Activated CD4-positive, alpha-beta T cell treated with anti-CD3 and anti-CD28 coated beads, Interleukin-2, amount 50 U/mL, for 4 hours (primary cell): ENCODE measurements at places on chromosomes 16 and 17.

DNA sequence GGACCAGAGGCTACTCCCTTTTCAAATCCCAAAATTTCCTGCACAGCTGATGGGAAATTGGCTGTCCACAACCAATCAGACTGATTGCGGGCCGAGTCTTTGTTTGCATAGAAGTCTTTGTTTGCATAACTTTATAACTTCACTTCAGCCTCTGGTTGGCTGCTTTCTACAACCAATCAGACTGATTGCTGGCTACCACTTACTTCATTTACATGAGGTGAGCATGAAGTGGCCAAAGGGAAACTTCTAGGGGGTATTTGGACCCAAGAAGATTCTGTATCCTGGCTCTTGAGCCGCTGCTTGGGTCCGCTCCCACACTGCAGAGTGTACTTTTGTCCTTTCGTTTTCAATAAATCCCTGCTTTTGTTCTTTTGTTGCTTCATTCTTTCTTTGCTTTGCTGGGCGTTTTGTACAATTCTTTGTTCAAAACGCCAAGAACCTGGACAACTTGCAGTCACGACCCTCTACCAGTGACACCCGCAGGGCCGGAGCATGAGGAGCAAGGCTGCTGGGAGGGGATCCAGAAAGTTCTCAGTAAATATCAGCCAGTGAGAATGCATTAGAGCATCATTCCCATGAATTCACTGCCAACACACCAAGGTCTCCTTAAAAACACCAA, 67.5 kb downstream of the IQCK start:
- DNase-seq, result no peak

- DNase-seq, result no peak
Measured at GRCh38 chr17:12201294-12201880, 180.7 kb downstream of the MAP2K4 start.

GRCh38 chr17:43680461-43680860, 18.7 kb upstream of the MEOX1 start:
- DNase-seq, result no peak

DNA sequence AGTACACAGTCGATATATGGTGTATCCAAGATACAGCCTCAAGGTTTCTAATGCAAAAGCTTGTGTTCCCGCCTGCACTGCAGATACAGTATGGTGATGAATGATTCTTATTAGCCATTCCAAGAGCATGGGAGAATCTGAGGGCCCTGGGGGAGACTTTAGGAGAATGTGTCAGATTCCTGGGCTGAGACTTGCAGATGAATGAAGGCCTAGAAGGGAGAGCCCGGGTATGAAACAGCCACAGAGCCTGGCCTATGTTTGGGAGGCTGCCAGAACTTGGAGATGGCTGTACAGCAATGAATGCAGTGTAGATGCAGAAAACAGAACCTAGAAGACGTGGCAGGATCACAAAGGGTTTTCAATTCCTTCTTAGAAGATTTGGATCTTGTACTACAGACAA, 510.7 kb downstream of the HAPSTR1 start:
- no peak for DNase-seq

DNA sequence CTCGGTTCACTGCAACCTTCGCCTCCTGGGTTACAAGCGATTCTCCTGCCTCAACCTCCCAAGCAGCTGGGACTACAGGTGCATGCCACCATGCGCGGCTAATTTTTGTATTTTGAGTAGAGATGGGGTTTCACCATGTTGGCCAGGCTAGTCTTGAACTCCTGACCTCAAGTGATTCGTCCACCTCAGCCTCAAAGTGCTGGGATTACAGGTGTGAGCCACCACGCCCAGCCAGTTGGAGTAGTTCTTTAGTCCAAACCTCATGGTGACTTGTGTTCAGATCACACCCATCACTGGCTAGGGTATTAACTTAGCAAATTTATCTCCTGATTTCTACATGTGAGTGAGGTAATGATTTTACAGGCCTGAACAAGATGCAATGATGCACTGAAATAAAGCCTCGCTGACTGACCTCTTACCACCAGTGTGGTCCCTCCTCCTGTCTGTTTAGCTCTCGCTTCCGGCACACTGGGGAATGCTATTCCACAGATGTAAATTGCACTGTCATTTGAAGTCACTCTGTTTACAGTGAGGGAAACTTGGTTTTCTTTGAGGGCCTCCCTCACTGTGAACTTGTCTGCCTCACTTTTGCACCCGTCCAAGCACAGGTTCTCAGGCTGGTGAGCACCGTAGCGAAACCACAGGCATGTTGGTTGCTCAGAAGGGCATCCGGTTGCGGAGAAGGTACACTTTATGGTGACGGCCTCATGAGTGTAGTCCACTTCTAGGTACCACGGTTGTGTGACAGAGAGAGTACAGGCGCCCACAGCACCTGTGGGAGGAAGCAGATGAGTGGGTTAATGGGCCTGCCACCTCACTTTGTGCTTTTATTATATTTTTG, 5.5 kb downstream of the IGSF6 start:
- peak; percentile 71 for DNase-seq

GRCh38 chr17:10799407-10799806, 4.5 kb downstream of the TMEM238L start:
- no peak for DNase-seq

- no peak for DNase-seq
Measured at GRCh38 chr16:75061669-75062068, 54.9 kb downstream of the LDHD start.

- no peak for DNase-seq
Measured at GRCh38 chr16:11165894-11166665, 89.9 kb downstream of the SOCS1 start.

DNA sequence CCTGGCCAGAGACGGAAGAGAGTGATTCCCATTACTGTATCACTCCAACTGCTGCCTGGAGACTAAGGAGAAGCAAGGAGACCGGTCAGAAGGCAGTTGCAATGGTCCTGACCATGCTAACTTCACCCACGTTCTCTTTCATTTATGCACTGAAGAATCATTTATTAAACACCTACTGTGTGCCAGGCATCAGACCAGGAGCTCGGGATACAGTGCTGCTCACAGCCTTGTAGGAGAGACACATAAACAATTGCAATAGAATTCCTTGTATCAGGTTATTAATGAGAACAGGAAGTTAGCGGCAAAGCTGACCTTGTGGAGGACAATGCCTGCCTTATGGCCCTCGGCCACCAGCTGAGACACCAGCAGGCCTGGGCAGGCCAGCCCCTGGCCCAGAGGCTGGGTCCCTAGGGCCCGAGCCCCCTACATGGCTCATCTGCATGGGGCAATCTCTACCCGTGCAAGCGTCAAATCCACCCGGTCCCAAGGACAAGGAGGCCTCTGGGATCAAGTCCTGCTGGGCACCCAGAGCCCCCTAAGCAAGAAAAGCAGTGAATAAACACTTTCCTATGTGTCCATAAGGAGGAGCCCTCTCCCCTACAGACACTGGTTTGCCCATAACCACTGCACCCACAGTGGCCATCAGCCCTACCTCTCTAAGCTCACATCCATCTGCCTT, 8.6 kb upstream of the ENPP7 start:
- DNase-seq, result no peak

GRCh38 chr17:10992106-10992880, 154.4 kb upstream of the PIRT start:
- DNase-seq, result no peak

DNA sequence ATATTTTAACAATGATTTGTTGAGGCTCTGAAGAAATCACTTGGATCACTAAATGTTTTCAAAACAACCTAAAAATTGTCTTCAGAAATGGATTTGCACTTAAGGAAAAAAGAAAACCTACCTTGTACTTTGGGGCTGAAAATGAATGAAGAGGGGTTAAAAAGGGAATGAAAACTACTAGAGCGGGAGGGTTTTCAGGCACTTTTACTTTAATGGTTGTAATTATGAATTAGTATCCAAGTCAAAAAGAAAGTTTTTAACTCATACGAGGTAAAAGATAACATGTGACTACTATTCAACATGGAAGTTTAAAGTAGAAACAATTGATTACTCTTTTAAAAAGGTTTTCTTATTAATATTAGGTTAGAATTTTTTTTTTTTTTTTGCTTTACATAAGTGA, 5.1 kb downstream of the IGF2BP1 start:
- no peak for DNase-seq

- no peak for DNase-seq
Measured at GRCh38 chr17:78954684-78955083, 25.0 kb downstream of the LGALS3BP start.

DNA sequence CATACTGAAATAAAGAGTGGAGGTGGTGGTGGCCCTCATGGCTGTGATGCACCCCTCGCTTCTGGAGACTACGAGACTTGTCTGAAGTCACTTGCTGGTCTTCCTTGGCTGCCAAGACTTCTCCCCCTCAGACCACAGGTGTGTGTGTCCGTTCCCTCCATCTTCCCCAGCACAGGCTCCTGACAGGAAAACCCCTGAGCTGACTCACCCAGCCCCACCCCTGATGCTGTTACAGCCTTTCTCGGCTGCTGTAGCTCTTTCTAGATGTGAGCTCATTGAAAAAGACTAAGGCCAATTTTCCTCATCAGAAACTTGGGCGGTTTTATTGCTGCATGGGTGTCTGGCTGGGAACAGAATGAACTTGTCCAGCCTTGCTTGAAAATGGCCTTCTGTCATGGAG, 296.9 kb downstream of the TMEM114 start:
- no peak for DNase-seq

DNA sequence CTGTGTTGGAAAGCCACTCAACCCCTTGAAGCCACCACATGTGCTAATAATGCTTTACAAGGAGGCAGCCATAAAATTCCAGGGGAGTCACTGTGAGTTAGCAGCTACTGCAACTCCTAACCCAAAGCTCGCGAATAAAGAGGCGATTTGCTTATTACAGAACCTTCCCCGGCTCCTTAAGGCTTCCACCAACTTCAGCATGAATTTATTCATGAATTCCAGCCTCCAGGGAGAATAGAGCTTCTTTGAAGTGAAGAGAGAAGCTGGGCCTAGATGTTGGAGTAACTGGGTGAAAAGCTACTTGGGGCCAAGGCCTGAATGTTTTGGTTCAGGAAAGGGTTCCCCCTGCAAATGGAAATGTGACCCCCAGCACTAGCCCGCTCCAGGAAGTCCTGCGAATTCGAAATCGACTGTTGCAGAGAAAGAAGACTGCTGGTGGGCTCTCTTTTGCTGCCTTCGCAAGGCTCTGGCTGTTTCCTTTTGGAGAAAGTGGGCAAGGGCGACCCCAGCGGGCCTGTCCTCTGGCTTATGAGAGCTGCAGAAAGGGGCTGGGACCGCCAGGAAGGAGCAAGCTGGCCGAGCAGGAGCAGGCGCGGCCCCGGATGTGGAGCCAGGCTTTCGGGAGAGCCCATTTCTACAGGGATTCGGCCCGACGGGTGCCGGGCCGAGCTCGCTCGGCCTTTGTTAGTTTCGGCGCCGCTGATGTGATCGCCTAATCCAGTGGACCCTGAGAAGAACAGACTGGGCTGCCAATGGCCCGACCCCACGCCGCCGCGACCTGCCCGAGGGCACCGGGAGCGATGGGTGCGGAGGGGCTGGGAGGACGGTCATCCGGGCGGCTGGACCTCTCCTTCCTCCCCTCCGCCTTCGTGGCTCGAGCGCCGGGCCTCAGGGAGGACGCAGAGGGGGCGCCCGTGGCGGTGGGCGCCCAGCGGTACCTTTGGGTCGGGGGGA, 7.6 kb downstream of the CBX8 start:
- no peak for DNase-seq

GRCh38 chr17:7186241-7186640, 7.1 kb upstream of the ASGR1 start:
- no peak for DNase-seq

- DNase-seq, result no peak
Measured at GRCh38 chr17:77560841-77561240, 397.7 kb upstream of the TNRC6C start.

GRCh38 chr16:56851671-56852400, 13.2 kb upstream of the SLC12A3 start:
- DNase-seq, result no peak

DNA sequence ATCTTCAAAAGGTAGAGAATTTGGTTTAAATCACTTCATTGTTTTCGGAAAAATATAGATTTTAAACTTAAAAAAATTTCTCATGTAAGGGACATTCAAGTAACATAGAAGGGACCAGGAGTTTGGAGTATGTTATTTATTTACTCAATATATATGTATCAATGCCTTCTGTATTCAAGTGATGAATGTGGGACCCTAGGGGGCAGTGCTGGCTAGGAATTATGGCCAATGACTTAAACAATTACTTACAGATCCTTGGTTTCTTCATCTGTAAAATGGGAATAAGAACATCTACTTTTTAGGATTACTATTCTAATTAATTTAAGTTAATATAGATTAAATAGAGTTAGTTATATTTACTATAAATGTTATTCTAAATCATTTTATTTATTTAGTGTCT, 886.3 kb upstream of the RBFOX1 start:
- no peak for DNase-seq

- no peak for DNase-seq
Measured at GRCh38 chr17:49035470-49036269, 38.5 kb downstream of the IGF2BP1 start.

DNA sequence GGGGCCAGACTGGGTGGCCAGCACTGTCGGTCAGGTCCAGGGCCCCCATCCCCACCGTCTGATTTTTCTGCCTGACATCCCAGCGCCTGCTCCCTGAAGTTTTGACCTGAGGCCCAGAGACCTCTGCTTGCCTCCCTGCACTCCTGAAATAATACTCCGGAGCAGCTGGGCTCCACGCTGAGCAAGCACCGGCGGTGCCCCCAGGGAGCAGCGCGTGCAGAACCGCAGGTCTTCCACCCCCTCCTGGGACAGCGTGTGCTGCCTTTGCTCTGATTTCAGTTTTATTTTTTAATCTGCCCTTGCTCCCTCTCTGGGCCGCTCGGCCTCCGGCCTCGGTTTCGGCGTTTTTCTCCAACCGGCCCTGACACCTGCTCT, 132.4 kb upstream of the GSE1 start:
- DNase-seq, result no peak

GRCh38 chr16:83914091-83914710, 15.3 kb downstream of the MLYCD start:
- DNase-seq, result no peak

- no peak for DNase-seq
Measured at GRCh38 chr16:57527027-57527426, 9.3 kb downstream of the CCDC102A start.

- DNase-seq, result peak; percentile 62
Measured at GRCh38 chr17:48429638-48430586, at the start of gene SKAP1. Gene SKAP1, minus strand, starts transcription at chr17:48430214.
